ENCODE measurements at places on chromosomes 7 and 10. TPM values are rescaled to one million over a fixed set of nuclear protein-coding genes. Genes with fewer than 3 reads are reported as not detected.

Gene APBB1IP
- total RNA-seq = 8.4 TPM

Gene GNB2
- total RNA-seq = 134 TPM

Gene POU6F2
- total RNA-seq = not detected

Gene CLDN3
- not detected for total RNA-seq

Gene SNX10
- 0.06 TPM for total RNA-seq

Gene ZEB1
- total RNA-seq = 25.4 TPM
